ENCODE measurements at places on chromosomes 13 and 19.
A peak's percentile ranks its signal among the peaks of the same experiment; 100 is the strongest.

DNA sequence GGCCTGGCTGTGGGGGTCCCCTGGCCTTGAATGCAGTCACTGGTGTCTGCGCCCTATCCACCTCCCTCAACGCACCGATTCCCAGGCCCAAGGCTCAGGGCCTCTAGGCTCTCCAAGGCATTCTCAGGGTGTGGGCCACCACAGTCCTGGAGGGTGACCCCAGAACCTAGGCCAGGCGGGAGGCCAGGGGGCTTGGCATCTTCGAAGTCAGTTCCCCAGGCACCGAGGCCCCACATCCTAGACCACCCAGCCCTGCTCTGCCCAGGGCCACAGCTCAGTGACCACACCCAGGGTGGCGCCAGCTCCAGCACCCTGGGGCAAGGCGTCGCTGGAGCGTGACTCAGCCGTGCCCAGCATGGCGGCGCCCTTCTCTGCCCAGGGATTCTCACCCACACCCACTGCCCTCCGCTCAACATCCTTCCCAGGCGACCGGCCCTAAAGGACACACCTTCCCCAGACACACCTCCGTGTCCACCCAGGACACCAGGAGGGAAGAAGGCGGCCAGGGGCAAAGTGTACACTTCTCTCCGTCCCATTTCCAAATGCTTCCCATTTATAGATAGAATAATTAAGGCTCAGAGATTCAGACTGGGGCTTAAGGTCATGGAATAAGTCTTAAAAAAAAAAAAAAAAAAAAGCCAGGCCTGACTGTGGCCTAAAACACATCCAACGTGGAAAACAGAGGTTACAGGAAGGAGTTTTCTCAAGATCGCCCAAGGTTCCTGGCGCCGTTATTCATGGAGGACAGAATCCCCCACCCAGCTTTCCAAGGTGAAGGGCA, 36.4 kb upstream of the NANOS3 start:
- DNase-seq, result no peak

- DNase-seq, result no peak
Observed at GRCh38 chr19:44741841-44742329, 6.6 kb upstream of the BCL3 start.

GRCh38 chr13:70694996-70695715, 586.9 kb upstream of the KLHL1 start:
- DNase-seq, result no peak

DNA sequence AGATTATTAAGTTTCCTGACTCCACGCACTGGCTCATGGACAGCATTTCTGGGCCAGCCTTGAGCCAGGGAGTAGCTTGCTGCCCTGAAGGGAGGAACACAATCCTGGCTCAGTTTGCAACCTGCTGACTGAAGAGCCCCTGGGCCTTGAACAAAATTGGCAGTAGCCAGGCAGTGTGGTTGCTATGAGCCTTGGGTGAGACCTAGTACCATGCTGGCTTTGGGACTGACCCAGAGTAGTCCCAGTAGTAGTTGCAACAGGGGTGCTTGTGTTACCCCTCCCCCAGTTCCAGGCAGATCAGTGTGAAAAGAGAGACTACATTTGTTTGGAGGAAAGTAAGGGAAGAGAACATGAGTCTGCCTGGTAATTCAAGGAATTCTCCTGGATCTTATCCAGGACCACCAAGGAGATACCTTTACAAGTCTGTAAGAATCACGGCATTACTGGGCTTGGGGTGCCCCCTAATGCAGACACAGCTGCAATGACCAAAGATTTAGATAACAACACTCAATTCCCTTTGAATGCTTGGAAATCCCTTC, 22.0 kb downstream of the ITGBL1 start:
- no peak for DNase-seq

DNA sequence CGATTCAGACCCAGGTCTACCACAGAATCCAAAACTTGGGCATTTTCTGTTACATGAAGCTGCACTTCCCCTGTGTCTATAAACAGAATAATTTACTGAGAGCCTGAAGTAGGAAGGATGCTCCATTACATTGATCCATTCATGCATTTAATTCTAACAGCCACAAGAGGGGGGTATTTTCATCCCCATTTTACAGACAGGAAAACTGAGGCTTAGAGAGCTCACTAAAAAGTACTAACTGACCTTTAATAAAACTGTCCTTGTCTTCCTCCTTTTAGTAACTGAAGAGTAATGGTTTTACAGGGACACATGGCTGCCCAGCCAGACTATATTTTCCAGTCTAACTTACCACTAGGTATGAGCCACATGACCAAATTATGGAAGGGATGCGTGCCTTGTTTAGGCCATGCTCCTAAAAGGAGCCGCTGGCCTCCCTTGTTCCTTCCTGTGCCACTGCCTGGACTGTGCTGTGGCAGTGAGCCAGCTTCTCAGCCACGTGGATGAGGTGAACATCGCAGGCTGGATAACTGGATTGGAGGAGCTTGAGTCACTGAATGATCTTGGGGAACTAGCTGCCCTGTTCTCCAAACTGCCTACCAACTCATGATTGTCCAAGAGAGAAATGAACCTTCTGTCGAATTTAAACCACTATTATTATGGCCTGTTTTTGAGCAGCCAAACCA, 108.3 kb downstream of the DOCK9 start:
- DNase-seq, result no peak

- no peak for DNase-seq
Observed at GRCh38 chr19:58364146-58364545, 1.6 kb upstream of the ZNF497 start.

- DNase-seq, result no peak
Observed at GRCh38 chr19:55456347-55456746, 5.1 kb downstream of the ISOC2 start.

DNA sequence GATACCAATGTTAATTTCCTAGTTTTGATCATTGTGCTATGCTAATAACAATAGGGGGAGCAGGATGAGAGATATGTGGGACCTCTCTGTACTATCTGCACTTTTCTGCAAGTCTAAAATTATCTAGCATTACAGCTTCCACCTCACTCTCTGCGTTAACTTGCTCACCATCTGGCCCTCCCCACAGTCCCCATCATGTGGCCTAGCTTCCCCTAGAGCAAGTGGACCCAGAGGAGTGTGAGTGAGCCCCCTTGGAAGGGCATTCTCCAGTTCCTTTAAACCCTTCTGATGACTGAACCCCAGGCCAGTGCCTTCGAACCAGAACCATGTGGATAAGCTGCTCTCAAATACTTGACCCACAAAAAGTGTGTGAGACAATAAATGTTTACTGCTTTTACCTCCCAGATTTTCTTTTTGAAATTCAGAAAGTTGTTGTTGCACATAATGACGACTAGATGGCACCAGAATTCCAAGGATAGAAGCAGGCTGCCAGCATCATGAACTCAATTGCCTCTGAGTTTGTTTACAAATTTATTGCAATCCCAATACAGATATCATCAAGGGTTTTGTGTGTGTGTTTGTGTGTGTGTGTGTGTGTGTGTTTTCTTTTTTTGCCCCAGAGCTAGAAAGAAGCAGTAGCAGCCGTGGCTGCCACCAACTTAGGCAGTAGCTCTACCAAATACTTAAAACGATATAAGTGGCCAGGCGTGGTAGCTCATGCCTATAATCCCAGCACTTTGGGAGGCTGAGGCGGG, 49.0 kb upstream of the ZNF780A start:
- no peak for DNase-seq

DNA sequence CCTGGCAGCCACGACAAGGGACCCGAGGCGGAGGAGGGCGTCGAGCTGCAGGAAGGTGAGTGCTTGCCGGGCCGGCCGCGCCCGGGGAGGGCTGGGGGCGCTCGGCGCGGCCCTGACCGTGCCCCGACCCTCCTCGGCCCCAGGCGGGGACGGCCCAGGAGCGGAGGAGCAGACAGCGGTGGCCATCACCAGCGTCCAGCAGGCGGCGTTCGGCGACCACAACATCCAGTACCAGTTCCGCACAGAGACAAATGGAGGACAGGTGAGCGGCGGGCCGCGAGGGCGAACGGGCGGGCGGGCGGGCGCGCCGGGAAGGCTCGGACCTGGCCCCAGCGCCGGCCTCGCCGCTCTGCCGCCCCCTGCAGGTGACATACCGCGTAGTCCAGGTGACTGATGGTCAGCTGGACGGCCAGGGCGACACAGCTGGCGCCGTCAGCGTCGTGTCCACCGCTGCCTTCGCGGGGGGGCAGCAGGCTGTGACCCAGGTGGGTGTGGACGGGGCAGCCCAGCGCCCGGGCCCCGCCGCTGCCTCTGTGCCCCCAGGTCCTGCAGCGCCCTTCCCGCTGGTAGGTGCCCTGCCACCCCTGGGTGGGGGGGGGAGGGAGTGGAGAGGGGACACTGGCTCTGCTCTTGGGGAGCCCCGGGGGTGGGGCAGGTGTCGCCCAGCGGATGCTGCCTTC, 816 bp downstream of the USF2 start:
- DNase-seq, result peak; percentile 64

DNA sequence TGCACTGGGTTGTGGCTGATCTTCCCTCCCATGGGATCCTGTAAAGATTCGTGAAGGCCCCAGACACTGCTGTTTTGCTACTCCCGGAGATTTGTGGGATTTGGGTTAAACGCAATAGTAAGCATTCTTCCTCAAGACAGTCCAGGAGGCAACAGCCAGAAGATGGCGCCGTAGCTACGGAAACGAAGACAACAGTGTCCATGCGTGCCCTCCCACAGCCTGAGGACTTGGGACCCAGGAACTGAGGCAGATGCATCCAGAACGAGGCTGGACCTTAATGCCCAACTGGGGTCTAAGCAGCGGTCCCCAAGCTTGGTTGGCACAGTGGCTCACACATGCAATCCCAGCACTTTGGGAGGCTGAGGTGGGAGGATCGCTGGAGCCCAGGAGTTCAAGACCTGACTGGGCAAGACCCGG, 57.6 kb upstream of the ZNF507 start:
- no peak for DNase-seq

- no peak for DNase-seq
Observed at GRCh38 chr19:13270514-13271105, 120.4 kb downstream of the IER2 start.

GRCh38 chr13:74768521-74769085, 634.4 kb upstream of the KLF12 start:
- DNase-seq, result no peak

DNA sequence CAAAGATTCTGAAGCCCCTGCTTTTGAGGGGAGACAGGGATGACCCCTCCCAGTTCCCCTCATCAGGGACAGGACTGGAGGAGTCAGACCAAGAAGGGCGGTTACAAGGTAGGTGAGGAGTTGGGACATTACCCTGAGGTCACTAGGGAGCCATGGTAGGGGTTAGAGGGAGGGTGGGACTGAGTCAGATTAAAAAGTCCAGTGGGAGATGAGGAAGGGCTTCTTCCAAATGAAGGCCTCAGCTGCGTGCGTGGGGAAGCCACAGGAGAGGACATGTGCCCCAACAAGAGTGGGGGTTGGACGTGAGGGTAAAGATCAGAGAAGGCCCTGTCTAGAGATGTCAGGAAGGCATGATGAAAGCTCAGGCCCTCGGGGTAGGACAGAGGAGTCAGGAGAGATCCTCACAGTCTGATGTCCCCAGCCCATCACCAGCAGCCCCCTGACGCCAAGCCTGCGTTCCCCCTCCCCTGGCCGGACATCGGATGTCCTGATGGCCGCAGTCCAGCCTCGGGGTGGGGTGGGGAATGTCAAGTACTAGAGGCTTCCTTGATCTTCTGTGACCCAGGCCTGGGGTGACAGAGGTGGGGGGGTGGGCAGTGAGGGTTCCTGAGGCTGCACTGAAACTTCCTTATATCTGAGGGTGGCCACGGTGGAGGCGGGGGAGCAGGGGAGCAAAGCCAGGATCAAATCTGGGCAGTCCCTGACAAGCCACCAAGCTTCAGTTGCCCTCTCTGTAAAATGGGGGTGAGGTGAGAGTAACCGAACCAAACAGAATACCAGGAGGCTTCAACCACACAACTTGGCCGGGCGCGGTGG, 6.5 kb upstream of the MFSD12 start:
- no peak for DNase-seq

GRCh38 chr19:49499030-49499670, 2.9 kb downstream of the RPS11 start:
- DNase-seq, result no peak

- no peak for DNase-seq
Observed at GRCh38 chr13:29294821-29295220, 300.7 kb downstream of the SLC7A1 start.

GRCh38 chr19:40928850-40929249, 46.8 kb upstream of the CYP2A7 start:
- DNase-seq, result no peak

- DNase-seq, result no peak
Observed at GRCh38 chr13:109072505-109072904, 443.1 kb downstream of the MYO16 start.

DNA sequence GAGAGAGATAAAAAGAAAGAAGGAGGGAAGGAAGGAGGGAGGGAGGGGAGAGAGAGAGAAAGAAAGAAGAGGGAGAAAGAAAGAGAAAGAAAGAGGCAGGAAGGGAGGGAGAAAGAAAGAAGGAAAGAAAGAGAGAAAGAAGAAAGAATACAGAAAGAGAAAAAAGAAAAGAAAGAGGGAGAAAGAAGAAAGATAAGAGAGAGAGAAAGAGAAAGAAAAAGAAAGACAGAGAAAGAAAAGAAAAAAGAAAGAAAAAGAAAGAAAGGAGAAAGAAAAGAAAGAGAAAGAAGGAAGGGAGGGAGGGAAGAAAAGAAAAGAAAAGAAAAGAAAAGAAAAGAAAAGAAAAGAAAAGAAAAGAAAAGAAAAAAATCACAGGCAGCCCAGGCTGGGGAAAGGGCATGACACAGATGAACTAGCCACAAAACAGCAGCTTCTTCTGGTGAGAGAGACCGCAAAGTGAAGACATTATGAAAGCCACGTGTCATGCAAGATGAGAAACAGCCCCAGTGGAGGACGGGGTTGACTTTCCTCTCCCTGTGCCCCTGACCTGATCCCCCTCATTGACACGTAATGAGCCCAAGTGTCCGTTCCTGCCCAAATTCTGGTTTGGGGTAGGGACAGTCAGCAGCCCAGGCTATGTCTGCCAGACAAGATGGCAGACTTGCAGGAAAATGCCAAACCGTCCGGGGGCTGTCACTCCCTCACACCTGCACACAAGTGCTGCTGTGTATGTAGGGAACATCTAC, 102.1 kb downstream of the INSR start:
- DNase-seq, result peak; percentile 8

- no peak for DNase-seq
Observed at GRCh38 chr19:36041831-36042230, 9.2 kb upstream of the CLIP3 start.

Data from T-helper 2 cell (primary cell).